ENCODE measurements at places on chromosomes 16 and 17.
A peak's percentile ranks its signal among the peaks of the same experiment; 100 is the strongest.

DNA sequence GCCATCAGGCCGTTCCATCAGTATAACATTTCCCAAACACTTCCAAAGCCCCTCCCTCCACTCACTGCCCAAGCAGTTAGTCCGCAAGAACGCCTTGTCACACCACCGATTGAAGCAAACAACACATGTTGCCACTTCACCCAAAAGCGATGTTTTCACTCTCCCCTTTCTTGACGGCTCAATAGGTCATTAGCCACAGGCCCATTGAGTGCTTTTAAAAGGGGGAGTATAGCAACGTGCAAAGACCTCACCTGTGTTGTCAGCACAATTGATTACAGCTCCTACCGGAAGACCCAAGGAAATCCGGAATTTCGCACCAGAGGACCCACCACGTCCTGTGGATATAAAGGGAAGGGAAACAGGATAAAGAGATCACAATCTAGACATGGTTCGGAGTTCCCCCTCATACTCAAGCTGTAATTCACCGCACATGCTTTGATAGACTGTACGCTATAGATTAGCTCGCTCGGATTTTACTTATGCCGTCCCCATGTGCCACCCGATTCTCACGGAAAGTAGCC is 690 bp downstream of the RPL23 start:
- no peak for DNase-seq

DNA sequence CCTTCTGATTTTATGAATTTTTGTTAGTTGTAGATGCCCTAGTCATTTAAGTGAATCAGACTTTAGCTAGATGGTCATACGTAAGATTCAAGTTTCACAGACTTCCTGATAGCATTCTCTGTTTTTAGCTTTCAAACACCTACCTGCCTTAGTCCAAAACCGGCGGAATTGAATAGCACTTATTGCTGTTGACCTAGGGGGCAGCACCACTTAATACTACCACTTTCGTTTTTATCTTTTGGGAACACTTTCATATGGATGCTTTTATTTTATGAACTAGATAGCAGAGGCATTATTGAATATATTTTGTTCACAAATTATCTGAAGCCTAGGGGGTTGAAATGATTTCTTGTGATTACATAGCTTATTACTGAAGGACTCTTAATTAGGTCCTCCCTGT is 31.5 kb downstream of the TADA2A start:
- no peak for DNase-seq

DNA sequence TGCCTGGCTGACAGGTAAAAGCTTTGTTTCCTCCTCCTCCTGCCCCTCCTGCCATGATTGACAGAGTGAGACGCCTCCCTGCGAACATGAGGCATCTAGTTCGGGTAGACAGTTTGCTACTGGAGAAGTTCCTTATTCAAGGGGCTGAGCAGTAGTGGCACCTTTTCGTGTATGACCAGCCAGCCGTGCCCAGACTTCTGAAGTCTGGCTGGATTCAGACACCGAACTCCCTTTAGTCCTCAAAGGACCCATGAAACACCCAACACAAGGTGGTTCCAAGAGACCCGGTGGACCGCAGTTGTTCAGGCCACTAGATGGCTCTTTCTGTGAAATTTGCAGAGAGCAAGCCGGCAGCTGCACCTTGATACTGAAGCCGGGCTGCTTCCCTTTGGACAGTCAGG is 192.8 kb downstream of the XYLT1 start:
- no peak for DNase-seq

DNA sequence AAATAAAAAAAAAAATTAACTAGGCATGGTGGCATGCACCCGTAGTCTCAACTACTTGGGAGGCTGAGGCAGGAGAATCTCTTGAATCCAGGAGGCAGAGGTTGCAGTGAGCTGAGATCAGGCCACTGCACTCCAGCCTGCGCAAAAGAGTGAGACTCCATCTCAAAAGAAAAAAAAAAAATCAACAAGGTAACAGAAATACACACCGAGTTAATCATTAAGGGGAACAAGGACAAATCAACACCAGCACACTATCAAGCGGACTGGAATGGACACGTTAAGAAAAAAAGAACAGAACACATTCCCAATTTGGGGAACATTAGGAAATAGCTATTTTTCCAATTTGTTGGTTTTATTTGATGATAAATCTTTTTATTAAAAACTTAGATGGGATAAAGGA is 28.4 kb upstream of the GLG1 start:
- no peak for DNase-seq

- no peak for DNase-seq
Measured at GRCh38 chr17:80527016-80527645, 17.5 kb upstream of the RPTOR start.

DNA sequence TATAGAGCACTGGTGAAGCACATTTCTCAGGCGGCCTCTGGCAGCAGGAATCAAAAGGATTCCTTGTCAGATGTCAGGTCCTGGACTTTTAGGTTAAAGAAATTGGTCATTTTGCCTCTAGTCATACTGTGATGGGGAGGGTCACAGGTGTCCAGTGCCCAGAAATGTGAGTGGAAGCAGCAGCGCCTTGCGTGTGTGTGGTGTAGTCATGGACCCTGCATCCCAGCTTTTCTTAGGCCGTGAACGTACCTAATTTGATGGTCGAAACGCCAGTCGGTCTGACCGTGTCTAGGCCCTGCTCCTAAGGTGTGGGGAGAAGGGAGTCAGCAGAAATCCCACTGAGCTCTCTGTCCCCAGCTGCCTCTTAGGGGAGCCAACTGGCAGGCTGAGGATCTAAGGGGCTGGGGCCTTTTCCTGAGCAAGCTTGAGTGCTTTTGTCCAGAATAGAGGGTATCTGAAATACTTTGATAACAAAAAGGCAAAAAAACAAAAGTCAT is 32.0 kb downstream of the POLR3E start:
- no peak for DNase-seq

- DNase-seq: no peak
Measured at GRCh38 chr17:32111141-32111771, 31.0 kb upstream of the RHOT1 start.

DNA sequence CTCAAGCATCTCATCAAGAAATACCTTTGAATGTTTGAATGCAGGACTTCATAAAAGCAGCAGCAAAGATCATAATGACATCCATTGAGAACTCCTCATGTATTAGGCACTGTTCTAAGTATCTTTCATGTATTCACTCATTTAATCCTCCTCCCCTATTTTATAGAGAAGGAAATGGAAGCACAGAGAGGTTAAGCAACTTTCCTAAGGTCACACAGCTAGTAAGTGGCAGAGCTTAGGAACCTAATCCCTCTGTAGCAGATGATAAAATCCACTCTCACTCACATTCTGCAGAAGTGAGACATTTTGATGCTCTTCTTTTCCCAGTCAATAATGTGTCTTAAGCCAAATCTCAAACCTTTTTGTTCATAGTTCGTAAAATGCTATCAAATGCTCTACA is 350.8 kb upstream of the C16orf82 start:
- DNase-seq: no peak

- no peak for DNase-seq
Measured at GRCh38 chr17:27460196-27460725, 4.0 kb downstream of the KSR1 start.

DNA sequence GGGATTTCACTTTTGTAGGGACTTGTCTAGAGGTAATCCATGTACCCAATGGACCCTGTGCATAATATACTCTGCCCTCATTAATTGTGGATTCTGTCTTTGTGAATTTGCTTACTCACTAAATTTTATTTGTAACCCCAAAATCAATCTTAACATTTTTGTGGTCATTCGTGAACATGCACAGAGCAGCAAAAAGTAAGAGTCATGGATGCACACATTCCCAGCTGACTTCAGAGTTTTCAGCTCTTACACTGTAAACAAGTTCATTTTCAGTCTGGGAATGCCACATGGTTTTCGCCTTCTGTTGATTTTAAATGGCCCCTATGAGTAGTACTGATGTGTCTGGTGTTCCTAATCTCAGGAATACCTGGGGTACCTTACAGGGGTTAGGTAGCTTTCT is 24.3 kb downstream of the TAC4 start:
- no peak for DNase-seq

DNA sequence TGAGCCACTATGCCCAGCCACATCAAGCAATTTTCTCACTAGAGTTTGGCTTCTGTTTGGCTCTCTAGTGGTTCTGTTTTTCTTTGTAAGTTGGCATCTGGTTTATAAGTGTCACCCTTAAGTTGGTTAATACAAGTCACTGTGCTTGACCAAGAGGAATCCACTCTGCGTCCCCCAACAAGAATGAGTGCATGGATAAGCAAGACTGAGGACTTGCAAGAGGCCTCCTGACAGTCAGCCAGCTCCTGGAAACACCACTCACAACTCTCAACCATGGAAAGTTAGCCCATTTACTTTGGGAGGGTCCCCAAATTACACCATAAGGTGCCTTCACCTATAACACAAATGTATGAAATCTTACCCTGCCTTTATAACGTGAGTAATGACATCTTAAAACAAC is 7.6 kb downstream of the RFWD3 start:
- DNase-seq: no peak

DNA sequence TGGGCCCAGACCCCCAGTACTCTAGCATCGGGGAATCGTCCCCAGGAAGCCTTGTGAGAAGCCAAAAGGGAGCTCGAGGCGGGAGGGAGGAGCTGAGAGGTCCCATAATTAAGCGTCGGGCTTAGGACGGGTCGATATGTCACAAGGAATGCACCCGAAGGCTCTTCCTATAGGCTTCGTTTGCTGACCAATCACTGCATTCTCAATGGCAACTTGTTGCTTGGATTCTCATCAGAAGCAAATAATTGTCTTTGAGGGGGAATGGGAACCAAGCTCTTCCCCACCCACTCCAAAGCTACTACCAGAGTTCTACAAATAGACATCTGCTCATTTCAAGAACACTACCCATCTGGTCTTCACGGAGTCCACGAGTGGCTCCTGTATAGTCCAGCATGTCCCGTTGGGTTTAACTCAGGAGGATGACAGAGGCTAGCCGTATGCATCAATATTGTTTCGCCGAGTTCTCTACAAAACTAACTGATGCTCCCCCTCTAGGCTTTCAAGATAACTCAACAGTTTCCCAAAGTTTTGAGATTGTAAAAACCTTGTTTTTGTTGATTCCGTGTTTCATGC is 628 bp upstream of the BLMH start:
- DNase-seq: no peak

GRCh38 chr16:73912850-73913249 is 383.8 kb upstream of the PSMD7 start:
- no peak for DNase-seq

- no peak for DNase-seq
Measured at GRCh38 chr17:82772026-82772425, 20.2 kb downstream of the TBCD start.

GRCh38 chr17:80621997-80622357 is 77.3 kb downstream of the RPTOR start:
- no peak for DNase-seq

- DNase-seq: no peak
Measured at GRCh38 chr17:43936434-43936833, 5.8 kb downstream of the PPY start.

DNA sequence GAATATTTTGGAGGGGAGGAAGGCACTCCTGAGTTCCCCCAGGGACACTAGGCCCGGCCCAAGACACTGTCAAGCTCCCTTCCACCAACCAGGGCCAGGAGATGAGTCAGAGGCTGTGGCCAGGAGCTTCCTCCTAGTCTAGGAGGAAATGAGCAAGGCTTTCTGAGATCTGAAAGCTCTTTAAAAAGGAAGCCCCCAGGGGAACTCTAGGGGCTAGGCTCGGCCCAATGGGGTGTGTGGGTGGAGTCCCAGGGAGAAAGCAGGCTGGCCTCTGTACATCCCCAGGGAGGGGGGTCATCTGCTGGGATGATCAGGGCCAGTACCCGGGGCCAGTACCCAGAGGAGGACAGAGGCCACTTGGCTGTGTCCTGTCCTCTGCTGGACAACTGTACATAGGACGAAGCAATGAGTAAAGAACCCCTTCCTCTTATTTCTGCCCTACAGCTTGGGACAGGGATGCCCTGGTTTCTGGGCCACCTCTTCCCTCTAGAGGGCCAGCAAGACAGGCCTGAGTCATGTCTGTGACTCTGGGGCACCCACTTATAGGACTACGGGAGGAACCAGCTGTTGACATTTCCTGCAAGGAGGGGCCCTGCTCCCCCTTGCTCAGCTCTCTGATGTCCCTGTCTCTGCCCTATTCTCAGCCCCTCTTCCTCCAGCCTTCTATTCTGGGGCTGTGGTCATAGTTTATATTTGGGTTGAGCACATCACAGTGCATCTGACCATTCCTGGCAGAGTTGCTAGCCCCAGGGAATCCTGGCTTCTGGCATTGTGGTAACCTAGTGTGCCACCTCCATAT is 2.7 kb downstream of the FHOD1 start:
- peak; percentile 71 for DNase-seq

- DNase-seq: no peak
Measured at GRCh38 chr16:50303605-50304466, 37.5 kb downstream of the ADCY7 start.

DNA sequence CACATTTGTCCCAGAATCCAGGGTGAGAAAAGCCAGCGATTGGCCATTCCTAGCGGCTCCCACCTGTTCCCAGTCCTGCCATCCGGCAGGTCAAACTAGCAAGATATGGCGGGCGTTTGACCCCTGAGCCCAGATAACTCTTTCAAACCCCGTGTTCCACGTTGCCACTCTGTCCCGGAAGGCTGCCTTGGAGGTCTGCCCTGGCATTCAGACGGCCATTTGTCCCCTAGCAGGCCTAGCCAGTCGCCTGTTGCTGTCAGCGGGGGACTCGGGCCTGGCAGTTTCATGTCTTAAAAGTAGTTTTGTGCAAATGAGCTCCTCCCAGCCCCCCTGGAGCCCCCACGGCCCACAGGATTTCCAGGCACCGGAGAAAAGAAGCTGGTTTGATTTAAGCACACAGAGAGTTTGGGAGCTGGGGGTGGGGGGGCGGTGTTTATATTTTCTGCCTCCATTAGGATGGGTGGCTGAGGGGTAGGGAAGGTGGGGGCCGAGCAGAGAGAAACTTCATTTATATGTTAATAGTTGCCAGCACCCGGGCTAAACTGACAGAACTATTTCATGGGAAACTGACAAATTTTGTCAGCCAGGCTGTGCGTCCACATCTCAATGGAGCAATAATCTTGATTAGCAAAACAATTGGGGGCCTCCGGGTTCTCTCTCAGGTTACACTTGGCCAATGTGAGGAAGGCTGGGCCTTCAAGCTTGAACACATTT is 240.9 kb upstream of the SALL1 start:
- no peak for DNase-seq

- DNase-seq: no peak
Measured at GRCh38 chr16:83981799-83982198, 13.8 kb downstream of the NECAB2 start.

GRCh38 chr16:64251742-64252141 is 870.1 kb downstream of the CDH11 start:
- DNase-seq: no peak

- DNase-seq: peak; percentile 16
Measured at GRCh38 chr16:56041556-56042140, 149.6 kb upstream of the GNAO1 start.

- no peak for DNase-seq
Measured at GRCh38 chr17:59292174-59292523, 39.3 kb upstream of the YPEL2 start.

DNA sequence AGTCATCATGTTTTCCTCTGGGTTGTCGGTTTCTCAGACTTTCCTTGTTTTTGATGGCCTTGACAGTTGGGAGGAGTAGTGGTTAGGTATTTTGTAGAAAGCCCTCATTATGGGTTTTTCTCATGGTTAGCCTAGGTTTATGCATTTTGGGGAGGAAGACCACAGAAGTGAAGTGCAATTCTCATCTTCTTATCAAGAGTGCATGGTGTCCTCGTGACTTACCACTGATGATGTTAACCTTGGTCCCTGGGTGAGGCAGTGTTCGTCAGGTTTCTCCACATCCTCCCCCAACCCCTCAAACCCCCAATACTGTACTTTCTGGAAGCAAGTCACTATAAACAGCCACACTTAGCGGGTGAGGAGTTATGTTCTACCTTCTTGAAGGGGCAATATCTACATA is 42.3 kb downstream of the BPTF start:
- DNase-seq: no peak
